ENCODE measurements at places on chromosomes 12 and 14.
A peak's percentile ranks its signal among the peaks of the same experiment; 100 is the strongest.

GRCh38 chr12:131570596-131570995, 140.3 kb upstream of the SFSWAP start:
- DNase-seq: no peak

GRCh38 chr12:57735198-57735855, 3.2 kb downstream of the AGAP2 start:
- no peak for DNase-seq

DNA sequence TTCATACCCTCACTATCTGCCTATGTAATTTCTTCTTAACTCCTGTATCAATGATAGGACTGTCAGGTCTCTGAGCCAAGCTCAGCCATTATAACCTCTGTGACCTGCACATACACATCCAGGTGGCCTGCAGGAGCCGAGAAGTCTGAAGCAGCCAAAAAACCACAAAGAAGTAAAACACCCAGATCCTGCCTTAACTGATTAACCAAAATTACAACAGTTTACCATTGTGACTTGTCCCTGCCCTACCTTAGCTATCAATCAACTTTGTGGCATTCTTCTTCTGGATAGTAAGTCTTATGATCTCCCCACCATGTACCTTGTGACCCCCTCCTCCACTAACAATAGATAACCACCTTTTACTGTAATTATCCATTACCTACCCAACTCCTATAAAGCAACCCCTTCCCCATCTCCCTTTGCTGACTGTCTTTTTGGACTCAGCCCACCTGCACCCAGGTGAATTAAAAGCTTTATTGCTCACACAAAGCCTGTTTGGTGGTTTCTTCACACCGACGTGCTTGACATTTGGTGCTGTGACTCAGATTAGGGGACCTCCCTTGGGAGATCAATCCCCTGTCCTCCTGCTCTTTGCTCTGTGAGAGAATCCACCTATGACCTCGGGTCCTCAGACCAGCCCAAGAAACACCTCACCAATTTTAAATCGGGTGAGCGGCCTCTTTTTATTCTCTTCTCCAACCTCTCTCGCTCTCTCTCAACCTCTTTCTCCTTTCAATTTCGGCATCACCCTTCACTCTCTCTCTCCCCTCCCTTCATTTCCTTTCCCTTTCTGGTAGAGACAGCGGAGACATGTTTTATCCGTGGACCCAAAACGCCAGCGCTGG, 11.5 kb upstream of the LGMN start:
- DNase-seq: no peak

DNA sequence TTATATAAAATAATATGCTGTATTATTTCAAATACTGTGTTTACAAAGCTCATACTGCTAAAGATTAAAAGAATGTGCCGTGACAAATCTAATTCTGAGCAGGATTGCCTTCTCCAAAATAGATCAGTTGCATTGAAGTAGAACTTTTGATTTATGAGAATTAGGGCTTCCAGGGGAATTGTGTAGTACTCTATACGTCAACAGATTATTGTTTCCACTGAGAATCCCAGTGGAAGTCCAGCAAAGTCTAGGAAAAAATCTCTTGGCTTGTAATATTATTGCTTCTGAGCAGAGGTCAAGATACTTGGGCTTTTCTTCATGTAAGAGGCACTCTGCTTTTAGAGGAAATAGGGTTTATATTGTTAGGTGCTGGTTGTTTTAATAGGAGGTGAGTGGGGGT, 133.9 kb downstream of the TRHDE start:
- no peak for DNase-seq

DNA sequence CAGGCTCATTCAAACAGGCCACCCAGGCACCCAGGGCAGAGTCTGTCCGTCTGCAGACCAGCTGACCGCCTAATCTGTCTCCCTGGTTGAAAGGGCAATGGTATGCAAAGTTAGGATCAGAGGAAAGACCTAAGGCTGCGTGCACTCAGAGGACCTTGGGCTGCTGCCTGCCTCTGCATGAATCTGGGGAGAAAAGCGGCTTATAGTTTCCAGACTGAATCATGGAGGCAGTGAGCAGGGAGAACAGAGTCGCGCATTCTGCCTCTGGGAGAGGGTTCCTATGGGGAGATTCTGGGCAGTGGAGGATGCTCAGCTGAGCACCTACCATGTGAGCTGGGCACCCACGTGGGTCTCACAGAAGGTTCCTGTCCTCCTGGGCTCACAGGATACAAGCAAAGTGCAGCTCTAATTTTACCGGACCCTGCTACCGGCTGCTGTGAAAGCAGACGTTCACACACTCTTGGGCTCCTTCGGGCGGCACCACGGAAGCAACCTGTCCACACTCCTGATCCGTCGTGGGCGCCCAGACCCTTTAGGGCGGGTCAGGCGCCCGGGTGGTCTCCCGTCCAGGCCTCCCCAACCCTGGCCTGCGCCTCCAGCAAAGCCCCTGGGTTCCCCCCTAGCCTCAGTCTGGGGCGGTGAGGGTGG, 772 bp downstream of the SCARB1 start:
- DNase-seq: no peak

GRCh38 chr12:47944685-47945340, 18.6 kb upstream of the TMEM106C start:
- no peak for DNase-seq

DNA sequence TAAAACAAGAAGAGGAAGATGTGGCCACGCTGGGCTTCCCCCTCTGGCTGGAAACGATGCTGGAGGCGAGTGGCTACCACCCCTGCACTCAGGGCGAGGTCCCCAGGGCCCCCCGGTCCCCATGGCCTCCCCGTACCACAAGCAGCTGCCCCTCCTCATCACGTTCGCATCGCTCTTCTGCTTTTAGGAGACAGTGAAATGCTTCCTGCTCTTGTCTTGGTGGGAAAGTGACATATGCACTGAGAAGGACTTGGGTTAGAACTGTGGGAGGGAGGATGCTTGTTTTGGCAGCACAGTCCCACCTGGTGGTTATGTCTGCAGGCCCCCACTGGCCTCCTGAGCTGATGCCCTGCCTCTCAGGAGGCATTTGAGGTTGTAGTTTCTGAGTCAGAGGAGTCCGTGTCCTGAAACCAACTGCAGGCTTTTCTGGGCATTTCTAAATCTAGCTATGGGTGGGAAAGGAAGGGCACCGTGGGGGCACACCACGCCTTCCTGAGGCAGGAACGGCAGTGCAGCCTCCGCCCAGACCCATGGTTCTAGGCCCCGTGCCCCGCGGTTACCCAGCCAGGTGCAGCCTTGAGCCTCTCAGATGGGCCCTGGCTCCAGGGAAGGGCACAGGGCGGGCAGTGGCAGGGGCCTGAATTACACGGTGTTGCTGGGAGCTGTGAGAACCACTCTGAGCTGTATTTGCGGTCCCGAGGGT, 139.3 kb downstream of the ADGRD1 start:
- no peak for DNase-seq

GRCh38 chr14:44099743-44100488, 407.2 kb downstream of the FSCB start:
- no peak for DNase-seq

- DNase-seq: no peak
These were observed 25.4 kb downstream of the CDC42BPB start for GRCh38 chr14:103031956-103032355.

DNA sequence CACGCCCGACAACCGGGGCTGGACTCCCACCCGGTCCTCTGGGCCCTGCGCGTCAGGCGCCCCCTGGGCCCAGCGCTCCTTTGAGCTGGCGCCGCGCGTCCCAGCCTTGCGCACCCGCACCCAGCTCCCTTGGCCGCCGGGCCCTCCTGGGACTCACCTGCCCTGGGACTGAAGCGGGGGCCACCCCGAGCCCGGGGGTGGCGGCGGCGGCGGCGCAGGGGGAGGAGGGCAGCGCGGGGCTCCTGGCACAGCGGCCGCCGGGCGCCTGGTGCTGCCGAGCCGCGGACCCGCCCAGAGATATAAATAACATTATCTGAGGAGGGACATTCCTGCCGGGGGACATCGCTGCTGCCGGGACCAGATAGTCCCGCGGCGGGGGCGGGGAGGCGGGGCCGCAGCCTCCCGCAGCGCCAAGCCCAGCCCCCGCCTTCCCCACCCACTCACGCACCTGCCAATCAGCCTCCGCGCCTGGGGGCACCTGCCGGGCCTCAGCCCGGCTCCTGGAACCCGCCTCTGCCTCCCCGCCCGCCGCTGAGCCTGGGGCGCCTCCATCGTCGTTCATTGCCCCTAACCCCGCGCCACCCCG, at the start of gene SPTB:
Gene SPTB (minus strand): TSS at position 273 of the 586 bp plus-strand sequence. CDS start 56,813 bp downstream, outside the sequence.
- no peak for DNase-seq

DNA sequence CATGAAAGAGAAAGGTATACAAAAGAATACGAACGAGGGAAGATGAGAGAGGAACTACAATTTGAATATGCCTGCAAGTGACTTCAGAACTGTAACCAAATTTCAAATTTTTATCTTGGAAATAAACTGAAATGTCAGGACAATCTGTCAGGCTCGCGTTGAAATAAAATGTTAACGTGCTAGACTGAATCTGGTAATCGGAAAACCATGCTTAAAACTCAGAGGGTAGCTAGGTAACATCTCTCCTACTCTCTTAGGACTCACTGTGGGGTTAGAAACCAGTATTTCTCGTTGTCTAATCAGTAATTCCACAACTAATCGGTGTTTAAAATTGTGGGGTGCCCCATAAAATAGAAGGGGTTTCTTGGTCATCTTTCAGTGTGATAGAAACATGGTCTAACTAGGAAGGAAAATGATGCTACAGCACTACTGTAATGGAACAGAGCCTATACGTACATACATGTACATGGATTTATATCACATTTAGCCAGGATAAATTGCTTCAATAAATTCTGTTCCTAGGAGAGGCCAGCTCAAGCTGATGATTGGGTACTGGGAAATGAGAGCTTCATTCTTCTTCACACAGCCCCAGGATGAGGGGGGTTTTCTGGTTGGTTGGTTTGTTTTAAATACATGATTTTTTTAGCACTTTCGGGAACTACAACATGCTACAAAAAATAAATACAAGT, 23.9 kb downstream of the ATF7 start:
- DNase-seq: no peak

- DNase-seq: no peak
These were observed 55.7 kb downstream of the PCNX1 start for GRCh38 chr14:70962935-70963334.

- DNase-seq: no peak
These were observed 369 bp downstream of the DEPDC4 start for GRCh38 chr12:100266585-100266834.

DNA sequence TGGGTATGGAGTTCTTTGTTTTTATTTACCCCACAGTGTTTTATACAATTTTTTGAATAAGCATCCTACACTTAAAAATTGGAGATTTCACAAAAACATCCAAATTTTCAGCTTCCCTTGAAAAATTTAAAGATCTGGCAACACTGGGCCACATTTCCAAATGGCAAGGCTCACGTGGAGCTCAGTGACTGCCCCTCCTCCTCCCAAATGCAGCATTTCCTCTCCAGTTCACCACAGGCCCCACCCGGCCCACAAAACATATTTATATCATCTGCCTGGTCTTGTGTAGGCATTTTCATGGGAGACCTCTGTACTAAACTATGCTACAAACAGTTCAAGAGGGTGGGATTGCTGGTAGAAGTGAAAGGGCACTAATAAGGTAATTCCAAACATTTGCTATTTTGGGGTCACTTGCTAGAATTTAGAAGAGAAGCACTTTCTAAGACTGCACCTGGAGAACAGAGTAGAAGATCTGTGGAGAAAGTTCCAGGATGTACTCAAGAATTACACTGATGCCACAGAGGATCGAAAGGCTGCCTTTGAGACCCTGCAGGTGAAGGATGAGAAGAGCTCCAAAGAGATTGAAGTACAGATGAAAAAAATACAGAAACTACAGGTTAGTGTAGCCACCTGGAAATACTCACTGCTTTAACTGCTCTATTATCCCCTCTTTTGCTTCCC, 7.3 kb downstream of the FKBP11 start:
- DNase-seq: no peak

GRCh38 chr12:25495331-25496097, 57.6 kb downstream of the LMNTD1 start:
- peak; percentile 74 for DNase-seq

DNA sequence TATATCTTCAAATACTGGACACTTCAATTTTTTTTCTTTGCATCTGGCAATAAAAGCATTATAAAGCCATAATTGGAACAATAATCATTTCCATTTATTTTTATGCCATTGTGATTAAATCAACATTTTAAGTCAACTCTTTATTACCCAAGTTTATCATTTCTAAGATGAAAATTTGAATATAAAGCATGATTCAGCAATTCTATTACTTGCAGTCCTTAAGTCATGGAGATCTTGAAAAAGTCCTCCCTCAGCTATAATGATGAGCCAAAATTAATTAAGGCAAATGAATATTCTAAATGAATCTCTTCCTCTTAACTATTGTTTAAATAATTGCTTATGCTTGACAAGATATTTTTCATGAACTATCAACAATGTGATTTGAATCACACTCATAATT, 65.7 kb downstream of the LIN7A start:
- DNase-seq: no peak

DNA sequence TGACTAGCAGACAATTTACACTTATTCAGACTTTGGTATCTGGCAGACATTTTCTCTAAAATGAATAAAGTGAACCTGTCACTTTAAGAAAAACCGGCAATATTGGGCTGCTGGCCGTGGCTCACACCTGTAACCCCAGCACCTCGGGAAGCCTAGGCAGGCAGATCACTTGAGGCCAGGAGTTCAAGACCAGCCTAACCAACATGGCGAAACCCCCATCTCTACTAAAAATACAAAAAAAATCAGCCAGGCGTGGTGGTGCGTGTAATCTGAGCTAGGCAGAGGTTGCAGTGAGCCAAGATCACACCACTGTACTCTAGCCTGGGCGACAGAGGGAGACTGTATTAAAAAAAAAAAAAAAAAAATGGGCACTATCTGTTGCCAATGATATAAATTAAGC, 11.5 kb downstream of the DUSP16 start:
- no peak for DNase-seq

DNA sequence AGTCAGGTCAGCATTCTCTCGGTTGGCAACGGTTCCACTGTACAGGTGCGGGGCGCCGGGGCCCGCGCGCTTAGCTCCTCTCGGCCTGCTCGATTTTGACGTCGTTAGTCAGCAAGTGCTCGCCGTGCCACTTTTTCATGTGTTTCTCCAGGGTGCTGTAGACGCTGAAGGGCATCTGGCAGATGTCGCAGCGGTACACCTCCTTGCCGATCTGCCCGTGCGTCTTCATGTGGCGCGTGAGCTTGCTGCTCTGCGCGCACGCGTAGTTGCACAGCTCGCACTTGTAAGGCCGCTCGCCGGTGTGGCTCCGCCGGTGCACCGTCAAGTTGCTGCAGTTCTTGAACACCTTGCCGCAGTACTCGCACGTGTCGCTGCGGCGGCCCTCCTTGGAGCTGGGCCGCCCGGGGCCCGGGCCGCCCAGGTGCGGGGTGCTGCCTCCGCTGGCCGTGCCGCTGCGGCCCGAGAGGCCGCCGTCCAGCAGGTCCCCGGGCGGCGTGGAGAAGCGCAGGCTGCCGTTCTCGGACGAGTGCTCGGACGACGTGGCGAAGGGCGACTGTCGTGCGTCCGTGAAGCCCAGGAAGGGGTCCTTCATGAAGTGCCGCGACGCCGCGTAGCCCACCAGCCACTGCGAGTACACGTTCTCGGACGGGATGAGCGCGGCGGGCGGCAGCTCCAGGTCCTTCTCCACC, 97.8 kb downstream of the BCL11B start:
- DNase-seq: no peak

DNA sequence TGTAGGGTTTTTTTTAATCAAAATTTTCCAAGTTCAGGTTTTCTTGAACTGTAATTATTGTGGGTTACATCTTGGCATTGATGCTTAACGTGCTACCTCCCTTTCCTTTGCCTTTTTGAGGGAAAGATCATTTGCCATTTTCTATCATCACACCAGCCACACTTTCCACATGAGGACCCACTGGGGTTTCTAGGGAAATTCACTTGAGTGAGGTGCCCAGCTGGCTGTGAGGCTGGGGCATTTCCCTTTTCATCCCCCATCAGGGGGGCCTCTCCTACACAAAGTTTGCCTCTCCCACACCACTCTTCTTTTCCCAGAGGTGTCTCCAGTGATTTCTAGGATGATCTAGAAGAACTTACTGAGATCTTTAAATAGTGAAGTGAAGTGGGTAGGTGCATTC, 335.7 kb downstream of the BMP4 start:
- DNase-seq: no peak
